ENCODE measurements at places on chromosomes 13 and 19.

- DNase-seq, result no peak
Observed at GRCh38 chr13:48181482-48182145, 51.4 kb upstream of the ITM2B start.

GRCh38 chr13:30884543-30884942 lies 21.5 kb upstream of the MEDAG start:
- no peak for DNase-seq

GRCh38 chr13:107271227-107271626 lies 703.3 kb upstream of the ARGLU1 start:
- DNase-seq, result no peak

DNA sequence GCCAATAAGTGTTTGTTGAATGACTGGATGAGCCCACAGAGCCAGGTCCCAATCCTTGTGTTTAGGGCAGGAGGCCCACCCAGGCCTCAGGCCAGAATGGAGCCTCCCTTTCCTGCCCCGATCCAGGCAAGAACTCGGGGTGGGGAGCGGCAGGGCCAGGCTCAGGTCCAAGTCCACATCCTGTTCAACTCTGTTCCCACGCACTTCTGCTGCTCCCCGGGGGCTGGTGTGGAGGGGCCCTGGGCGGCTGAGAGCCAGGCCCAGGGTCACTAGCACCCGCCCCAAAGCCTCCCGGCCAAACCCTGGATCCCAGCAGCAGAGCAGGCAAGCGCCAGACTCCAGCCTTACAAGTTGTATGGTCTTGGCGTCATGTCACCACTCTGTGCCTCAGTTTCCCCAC lies 8.0 kb downstream of the ANGPTL8 start:
- no peak for DNase-seq

DNA sequence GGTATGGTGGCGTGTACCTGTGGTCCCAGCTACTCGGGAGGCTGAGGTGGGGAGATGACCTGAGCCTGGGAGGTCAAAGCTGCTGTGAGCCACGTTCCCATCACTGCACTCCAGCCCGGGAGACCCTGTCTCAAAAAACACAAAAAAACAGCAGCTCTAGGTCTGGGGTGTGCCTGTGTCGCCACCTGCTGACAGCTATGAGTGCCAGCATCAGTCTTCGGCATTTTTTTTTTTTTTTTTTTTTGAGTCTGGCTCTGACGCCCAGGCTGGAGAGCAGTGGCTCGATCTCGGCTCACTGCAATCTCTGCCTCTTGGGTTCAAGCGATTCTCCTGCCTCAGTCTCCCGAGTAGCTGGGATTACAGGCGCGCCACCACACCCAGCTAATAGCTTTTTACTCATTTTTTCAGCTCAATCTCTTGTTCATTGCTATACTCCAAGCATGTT lies 10.1 kb downstream of the AP2S1 start:
- DNase-seq, result peak; percentile 66

DNA sequence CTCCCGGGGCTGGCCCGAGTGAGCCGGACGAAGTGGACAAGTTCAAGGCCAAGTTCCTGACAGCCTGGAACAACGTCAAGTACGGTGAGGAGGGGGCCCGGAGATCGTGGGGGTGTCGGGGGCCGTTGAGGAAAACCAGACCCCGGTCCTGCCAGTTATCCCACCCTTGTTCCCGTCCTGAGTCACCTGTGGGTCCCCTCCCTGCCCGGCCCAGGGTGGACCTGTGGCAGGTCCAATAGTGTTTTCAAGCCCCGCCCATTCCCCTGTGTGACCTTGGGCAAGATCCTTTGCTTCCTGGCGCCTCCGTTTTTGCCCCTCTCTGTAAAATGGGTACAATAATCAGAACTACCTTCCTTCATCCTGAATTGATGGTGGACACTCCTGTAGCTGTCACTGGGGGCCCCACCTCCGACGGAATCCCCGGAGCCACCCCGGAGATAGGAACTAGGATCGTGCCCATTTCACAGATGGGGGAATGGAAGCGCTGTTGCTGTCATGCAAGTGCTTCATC lies 593 bp downstream of the ATG4D start:
- DNase-seq, result peak; percentile 82

DNA sequence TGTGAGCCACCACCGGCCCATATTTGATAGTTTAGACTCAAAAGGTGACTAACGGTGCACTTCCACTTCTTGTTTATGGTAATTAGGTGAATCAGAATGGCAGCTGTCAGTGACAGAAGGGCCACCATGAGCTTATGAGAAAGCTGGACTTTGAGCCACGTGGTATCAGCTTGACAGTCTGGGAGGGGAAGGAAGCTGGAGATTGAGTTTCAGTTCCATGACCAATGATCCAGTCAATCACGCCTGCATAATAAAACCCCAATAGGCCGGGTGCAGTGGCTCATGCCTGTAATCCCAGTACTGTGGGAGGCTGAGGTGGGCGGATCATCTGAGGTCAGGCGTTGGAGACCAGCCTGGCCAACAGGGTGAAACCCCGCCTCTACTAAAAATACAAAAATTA lies 8.2 kb downstream of the EID2B start:
- peak; percentile 48 for DNase-seq

GRCh38 chr13:28528388-28528787 lies 33.5 kb upstream of the FLT1 start:
- no peak for DNase-seq

- DNase-seq, result no peak
Observed at GRCh38 chr13:86840250-86841191, 830.6 kb upstream of the SLITRK5 start.

DNA sequence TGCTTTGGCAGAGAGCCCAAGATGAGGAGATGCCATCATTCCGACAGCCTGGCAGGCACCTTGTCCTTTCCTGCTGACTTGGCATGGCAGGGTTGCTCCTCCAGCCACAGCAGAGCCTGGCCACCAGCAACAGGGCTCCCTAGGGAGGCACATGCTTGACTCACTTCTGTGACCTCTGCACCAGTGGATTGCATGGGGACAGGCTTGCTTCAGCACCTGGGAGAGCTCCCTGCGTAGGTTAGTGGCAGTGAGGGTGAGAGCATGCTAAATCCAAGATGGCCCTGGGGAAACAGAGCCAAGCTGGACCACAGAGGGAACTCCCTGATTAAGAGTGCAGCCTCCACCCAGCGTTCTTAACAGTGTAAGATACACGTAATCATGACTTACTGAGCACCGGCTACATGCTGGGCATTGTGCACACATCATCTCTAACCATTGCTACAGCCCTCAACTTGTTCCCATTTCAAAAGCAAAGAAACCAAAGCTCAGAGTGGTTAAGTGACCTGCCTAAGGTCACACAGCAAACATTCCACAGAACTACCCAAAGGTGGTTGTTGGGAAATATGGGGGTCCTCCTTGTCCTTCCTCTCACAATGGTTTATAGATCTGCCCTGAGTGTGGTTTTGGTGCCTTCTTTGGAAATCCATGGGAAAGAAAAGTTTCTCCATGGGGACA lies 116.6 kb upstream of the UQCRFS1 start:
- no peak for DNase-seq

- DNase-seq, result no peak
Observed at GRCh38 chr19:15112385-15112784, 5.2 kb downstream of the SYDE1 start.

- no peak for DNase-seq
Observed at GRCh38 chr19:45122832-45123231, 29.9 kb downstream of the PPP1R37 start.

GRCh38 chr19:1864480-1865171 lies 1.2 kb upstream of the KLF16 start:
- DNase-seq, result peak; percentile 79

- no peak for DNase-seq
Observed at GRCh38 chr13:42981853-42982252, 10.2 kb downstream of the EPSTI1 start.

GRCh38 chr19:46866407-46867136 lies 5.8 kb downstream of the ARHGAP35 start:
- no peak for DNase-seq

DNA sequence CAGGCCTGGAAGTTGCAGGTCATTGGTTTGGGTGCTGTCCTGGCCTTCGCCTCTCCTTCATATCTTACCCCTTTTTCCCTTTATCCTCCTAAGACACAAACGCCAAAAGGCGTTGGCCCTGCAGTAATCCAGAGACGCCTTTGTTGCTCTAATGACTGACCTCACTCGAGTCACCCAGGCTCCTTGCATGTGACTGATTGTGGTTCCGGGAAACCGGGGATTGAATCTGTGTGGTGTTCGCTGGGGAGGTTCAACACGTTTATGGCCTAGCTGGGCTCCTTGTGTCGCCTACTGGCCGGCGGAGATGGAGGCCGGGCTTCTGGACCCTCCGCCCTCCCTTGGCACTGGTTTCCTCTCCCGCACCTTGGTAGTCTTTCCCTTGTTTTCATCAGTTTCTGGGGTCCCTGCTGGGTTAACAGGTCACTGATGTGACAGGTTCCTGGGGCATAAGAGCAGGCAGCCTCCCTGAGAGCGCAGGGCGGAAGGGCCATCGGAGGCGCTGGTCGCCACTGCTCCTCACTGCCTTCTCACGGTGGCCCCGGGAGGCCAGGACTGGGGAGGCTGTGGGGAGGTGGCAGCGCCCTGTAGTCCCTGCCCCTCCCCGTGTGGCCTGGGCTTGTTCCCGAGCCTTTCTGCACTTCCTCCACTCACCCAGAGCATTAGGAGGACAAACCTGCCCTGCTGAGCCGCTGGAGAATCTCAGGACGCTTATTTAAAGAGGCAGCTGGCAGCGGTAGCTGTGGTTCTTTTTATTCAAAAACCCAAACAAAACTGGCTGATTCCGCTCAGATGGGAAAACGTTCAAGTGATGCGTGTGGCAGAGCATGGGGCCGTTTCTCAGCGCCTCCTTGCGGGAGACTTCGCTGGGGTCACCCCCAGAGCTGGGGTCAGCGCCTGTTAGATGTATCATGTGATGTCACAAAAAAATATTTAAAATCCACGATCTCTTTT lies 18.1 kb upstream of the NDUFS7 start:
- DNase-seq, result no peak

GRCh38 chr19:1855040-1855827 lies 7.0 kb upstream of the REXO1 start:
- DNase-seq, result peak; percentile 97

DNA sequence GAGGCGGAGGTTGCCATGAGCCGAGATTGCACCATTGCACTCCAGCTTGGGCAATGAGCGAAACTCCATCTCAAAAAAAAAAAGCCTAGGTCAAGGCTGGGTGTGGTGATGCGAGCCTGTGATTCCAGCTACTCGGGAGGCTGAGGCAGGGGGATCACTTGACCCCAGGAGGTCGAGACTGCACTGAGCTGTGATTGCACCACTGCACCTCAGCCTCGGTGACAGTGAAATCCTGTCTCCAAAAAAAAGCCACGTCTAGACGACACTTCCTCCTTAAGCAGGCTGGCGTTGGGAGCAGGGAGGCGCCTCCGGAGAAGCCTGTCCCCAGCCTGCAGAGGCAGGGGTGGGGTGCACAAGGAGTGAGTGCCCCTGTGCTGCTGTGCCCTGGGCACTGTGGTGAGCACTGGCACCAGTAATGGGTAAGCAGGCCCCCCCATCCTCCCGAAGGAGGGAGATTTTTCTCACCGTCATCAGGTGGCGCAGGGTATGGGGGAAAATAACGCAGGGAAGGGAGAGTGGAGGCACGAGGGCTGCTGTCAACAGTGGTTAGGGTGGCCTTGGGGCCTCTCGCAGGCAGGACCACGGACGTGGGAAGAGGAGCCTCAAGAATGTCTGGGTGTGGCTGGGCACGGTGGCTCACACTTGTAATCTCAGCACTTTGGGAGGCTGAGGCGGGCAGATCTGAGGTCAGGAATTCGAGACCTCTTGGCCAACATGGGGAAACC lies 706 bp downstream of the P2RY11 start:
- peak; percentile 46 for DNase-seq

- no peak for DNase-seq
Observed at GRCh38 chr13:32682740-32683139, 96.5 kb downstream of the PDS5B start.

GRCh38 chr13:113491418-113491883 lies 940 bp upstream of the DCUN1D2 start:
- DNase-seq, result peak; percentile 62

DNA sequence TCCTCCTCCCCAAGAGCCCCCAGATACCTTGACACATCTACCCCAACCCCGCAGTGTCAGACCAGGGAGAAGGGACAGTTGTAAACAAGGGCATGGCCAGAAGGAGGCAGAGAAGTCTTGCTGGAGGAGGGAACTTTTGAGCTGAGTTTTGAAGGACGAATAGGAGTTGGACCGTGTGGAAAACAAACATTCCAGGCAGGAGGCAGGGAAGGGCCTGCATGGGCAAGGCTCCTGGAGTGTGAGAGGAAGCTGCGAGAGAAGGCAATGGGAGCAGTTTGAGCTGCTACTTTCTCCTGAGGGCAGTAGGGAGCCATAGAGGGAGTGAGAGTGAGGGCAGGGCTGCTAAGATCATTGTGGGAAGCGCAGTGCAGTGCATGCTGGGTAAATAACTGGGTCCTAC lies 23.3 kb downstream of the IL12RB1 start:
- no peak for DNase-seq

DNA sequence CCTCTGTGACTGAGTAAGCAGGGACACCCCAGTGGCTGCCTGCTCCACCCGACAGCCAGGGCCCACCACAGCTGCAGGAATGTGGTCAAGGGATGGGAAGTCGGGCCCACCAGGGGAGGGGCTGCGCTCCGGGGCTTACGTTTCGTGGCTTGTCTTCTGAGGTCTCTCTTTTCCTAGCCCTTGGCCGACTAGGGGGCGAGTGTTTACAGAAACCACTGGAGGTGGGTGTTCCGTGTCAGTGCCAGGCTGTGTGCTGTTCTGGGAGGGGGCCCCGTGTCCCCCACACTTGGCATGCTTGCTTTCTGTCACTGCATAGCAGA lies 4.5 kb downstream of the ADAT3 start:
- DNase-seq, result no peak

- DNase-seq, result peak; percentile 70
Observed at GRCh38 chr13:89066868-89067466, 1395.8 kb downstream of the SLITRK5 start.

DNA sequence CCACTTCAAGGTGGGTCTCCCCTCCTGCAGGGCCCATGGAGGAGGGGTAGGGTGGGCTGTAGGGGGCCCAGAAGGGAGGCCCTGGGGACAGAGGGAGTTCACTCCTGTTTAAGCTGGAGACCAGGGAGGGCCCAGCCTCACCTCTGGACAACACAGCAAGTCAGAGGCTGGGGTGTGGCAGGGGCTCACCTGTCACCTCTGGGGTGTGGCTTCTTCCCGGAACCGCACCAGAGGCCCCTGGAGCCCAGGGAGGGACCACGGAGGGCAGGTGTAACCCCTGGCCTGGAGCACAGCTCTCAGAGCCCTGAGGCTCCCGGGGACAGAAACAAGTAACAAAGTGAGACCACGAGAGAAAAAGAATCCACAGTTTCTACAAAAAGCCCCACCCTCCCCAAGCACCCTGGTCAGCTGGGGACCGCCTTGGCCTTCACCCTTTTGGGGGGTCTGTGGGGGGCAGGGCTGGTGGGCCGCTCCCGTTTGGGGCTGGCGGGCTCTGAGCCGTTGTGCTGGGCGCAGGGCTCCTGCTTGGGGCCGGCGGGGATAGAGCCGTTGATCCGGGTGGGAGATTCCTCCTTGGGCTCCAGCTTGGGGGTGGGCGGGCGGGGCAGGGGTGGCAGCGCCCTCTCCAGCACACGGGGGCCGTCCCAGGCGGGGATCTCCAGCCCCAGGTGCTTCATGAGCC lies 8.0 kb downstream of the SIRT6 start:
- DNase-seq, result peak; percentile 63

DNA sequence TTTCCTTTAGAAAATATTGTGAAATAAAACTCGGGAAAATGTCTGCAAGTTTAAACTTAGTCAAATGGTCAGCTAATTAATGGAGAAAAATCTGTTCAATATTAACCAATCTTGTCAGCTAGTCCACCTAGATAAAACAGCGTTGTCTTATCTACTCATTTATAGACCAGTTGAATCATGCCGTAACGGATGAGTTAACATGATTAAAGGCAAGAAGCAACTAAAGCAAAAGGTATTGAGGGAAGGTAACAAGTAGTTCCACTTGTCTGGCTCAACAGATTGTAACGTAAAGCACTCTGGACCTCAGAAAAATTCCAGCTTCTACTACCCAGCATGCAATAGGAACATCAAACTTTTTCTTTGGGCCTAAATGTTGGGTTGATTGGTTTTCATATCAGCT lies 958.2 kb downstream of the DIAPH3 start:
- DNase-seq, result no peak

Data from mucosa of descending colon (tissue), 3 donors.